ENCODE measurements at places on chromosomes 1 and 21. TPM values are rescaled to one million over a fixed set of nuclear protein-coding genes. Genes with fewer than 3 reads are reported as not detected.
A peak's percentile ranks its signal among the peaks of the same experiment; 100 is the strongest.

GRCh38 chr1:208885650-208886049, 641.5 kb upstream of the PLXNA2 start:
- H3K27me3 ChIP-seq = no peaks in the 10 kb centered on the region
- H3K4me1 ChIP-seq = no peaks in the 10 kb centered on the region
- no peaks in the 10 kb centered on the region for H3K36me3 ChIP-seq
- no peak for DNase-seq
- no peak overlapping the region for H3K27ac ChIP-seq

SPRR3 gene
- 4.4 TPM for total RNA-seq

TNFRSF9 gene
- total RNA-seq = 1.7 TPM

GRCh38 chr1:43549921-43550597, 19.4 kb downstream of the PTPRF start:
- H3K27ac ChIP-seq = peak overlapping the region; percentile 64
- peaks cover 14% of the 10 kb centered on the region for H3K36me3 ChIP-seq
- peak; percentile 93 for DNase-seq

DNA sequence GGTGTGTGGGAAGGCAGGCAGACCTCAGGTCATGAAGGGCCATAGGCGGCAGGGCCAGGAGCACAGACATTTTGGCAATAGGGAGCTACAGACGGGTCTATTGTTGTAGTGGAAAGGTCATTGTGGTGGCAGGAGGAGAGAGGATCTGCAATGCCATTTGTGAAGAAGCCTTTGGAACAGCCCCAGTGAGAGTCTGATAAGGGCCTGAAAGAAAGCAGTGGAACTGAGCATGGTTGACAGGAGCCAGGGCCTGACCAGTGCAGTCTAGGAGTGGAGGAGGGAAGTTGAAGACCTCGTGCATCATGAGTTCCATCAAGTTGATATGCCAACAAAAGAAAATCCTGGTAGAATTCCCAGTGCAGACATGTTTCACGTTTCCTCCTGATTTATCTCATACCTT, 65.5 kb downstream of the UCK2 start:
- H3K4me3 ChIP-seq = no peak overlapping the region
- no peaks in the 10 kb centered on the region for H3K4me1 ChIP-seq
- H3K27me3 ChIP-seq = no peaks in the 10 kb centered on the region
- DNase-seq = no peak

GRCh38 chr1:43522776-43523480, 7.8 kb upstream of the PTPRF start:
- H3K36me3 ChIP-seq = no peaks in the 10 kb centered on the region
- no peaks in the 10 kb centered on the region for H3K4me1 ChIP-seq
- DNase-seq = peak; percentile 77
- H3K27ac ChIP-seq = peak overlapping the region; percentile 88

DNA sequence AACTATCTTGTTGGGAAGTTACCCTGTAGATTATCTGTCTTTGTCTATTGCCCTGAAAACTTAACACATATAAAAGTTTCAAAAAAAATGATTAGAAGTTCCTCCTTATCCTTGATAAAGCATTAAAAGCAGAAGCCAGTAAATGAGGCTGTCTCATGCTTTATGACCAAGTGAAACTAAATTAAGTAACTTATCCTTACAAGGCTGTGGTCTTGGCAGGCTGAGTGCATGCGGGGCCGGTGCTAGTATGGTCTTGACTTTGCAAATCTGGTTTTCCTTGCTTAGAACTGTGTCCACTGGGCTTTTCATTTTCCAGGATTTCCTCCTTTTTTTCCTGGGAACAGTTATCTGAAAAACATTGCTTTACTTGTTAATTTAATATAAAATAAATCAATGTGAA, 43.1 kb downstream of the PCNX2 start:
- no peaks in the 10 kb centered on the region for H3K27me3 ChIP-seq
- no peak for DNase-seq
- H3K27ac ChIP-seq = no peak overlapping the region

DNA sequence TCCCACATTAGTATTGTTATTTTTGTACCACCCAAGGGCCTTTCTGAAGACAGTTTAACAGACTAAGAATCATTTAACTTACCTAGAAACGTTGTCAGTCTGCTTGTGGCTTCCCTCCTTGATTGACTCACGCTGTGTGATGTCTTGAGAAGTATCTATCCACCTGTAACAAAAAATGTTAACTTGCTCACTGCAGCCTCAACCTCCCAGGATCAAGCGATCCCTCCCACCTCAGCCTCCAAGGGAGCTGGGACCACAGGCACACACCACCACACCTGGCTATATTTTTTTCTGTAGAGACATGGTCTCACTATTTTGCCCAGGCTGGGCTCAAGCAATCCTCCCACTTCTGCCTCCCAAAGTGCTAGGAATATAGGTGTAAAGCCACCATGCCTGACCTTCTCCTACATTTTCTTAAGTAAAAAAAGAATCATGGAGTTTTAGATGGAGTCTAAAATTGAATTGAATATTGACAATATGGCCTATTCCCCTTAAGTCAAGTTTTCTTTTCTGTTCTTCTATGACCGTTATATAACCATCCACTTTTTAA, 15.6 kb downstream of the SFPQ start:
- H3K27ac ChIP-seq = no peak overlapping the region
- H3K4me3 ChIP-seq = no peak overlapping the region
- H3K36me3 ChIP-seq = no peaks in the 10 kb centered on the region
- no peak for DNase-seq
- no peaks in the 10 kb centered on the region for H3K4me1 ChIP-seq

DNA sequence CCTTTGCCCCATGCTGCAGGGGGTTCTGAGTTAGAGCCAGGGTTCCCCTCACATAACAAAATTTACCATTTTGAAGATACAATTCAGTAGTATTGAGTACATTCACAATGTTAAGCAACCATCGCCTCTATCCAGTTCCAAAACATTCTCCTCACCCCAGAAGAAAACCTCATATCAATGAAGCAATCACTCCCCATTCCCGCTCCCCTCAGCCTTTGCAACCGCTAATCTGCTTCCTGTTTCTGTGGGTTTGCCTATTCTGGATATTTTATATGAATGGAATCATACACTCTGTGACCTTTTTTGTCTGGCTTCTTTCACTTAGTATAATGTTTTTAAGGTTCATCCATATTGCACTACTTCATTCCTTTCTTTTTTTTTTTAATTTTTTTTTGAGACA, 32.9 kb downstream of the SERINC2 start:
- no peaks in the 10 kb centered on the region for H3K27me3 ChIP-seq
- H3K27ac ChIP-seq = peak overlapping the region; percentile 94
- DNase-seq = no peak
- H3K36me3 ChIP-seq = no peaks in the 10 kb centered on the region

- no peaks in the 10 kb centered on the region for H3K27me3 ChIP-seq
- peak overlapping the region; percentile 88 for H3K27ac ChIP-seq
- peaks cover 11% of the 10 kb centered on the region for H3K4me1 ChIP-seq
- no peak overlapping the region for H3K4me3 ChIP-seq
- H3K36me3 ChIP-seq = peaks cover 18% of the 10 kb centered on the region
These were observed 12.2 kb downstream of the SLC37A1 start for GRCh38 chr21:42525676-42526378.

- no peaks in the 10 kb centered on the region for H3K4me1 ChIP-seq
- no peak overlapping the region for H3K4me3 ChIP-seq
- no peak overlapping the region for H3K27ac ChIP-seq
- DNase-seq = no peak
These were observed 101.1 kb downstream of the KAZN start for GRCh38 chr1:14699620-14700019.

Measured in Peyer's patch (tissue), 4 donors.